ENCODE measurements at places on chromosomes 1 and 21.

DNA sequence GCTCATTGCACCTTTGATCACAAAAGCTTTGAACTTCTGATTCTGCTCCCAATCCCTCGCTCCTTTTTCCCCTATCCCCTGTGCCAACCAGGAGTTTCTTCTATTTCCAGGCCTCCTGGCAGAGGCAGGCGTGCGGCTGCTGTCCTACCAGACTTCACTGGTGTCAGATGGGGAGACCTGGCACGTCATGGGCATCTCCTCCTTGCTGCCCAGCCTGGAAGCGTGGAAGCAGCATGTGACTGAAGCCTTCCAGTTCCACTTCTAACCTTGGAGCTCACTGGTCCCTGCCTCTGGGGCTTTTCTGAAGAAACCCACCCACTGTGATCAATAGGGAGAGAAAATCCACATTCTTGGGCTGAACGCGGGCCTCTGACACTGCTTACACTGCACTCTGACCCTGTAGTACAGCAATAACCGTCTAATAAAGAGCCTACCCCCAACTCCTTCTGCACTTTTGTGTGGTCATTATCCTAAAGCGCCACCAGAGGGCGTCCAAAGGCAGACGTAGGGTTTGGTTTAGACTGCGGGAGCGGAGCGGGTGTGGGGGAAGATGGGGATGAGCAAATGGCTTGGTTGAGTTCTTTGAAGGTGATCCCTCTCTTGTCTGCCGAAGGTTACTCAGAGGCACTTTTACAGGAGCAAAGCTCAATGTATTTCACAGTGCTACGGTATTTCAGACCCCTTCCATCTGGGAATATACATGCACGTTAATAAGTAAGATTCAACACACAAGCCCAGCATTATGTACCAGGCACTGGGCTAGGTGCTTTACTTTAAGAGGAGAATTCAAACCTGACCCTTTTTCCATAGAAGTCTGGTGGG is 24.7 kb downstream of the HMGCS2 start:
- DNase-seq: no peak

DNA sequence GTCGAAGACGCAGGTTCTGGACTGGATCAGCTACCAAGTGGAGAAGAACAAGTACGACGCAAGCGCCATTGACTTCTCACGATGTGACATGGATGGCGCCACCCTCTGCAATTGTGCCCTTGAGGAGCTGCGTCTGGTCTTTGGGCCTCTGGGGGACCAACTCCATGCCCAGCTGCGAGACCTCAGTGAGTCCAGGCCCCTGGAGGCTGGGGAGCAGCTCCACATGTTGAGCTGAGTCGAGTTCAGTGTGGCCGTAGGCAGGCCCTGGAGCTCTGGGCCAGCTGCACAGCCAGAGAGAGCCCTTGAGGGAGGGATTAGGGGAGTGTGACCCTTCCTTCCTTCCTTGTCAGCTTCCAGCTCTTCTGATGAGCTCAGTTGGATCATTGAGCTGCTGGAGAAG is 1.6 kb downstream of the ELF3 start:
- DNase-seq: no peak

GRCh38 chr1:210935905-210936304 is 198.0 kb downstream of the KCNH1 start:
- no peak for DNase-seq

DNA sequence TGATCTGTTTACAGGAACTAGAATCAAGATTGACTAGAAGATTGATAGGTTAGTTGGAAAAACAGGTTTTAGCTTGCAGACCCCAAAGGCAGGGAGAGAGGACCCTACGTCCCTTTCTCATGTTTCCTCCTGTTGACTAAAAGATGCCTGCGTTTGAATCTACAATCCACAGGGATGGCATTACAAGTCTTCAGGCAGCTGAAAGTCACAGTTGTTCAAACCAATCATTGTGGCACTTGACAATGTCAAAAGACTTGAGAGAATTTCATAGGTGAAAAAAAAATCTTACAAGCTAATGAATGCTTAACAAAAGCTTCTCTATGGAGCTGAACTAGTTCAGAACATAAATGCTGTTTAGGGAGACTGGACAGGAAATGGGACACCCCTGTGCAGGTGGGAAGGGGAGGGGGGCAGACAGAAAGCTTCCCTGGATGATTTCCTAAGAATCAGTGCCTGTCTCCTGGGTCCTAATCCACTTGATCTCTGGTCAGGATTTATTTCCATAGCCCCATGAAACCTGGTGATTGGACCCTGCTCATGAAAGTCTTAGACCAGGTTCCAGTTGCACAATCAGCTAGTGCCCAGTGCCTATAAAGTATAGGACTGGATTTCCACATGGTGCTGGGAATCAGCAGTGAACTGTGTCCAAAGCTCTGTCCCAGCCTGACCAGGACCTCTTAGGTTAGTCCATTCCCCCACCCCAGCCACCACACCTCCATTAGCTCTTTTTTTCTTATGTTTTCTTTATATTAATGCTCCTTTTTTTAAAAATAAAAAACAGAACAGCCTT is 91.6 kb upstream of the BCAR3 start:
- no peak for DNase-seq

- DNase-seq: no peak
Observed at GRCh38 chr21:29654203-29654602, 285.6 kb downstream of the GRIK1 start.

- no peak for DNase-seq
Observed at GRCh38 chr21:16117331-16117730, 387.5 kb downstream of the USP25 start.

GRCh38 chr1:163866564-163866963 is 544.8 kb downstream of the NUF2 start:
- no peak for DNase-seq

GRCh38 chr1:6358144-6358624 is 35.4 kb downstream of the ACOT7 start:
- DNase-seq: peak; percentile 29

- no peak for DNase-seq
Observed at GRCh38 chr1:215022741-215023141, 59.8 kb upstream of the KCNK2 start.

DNA sequence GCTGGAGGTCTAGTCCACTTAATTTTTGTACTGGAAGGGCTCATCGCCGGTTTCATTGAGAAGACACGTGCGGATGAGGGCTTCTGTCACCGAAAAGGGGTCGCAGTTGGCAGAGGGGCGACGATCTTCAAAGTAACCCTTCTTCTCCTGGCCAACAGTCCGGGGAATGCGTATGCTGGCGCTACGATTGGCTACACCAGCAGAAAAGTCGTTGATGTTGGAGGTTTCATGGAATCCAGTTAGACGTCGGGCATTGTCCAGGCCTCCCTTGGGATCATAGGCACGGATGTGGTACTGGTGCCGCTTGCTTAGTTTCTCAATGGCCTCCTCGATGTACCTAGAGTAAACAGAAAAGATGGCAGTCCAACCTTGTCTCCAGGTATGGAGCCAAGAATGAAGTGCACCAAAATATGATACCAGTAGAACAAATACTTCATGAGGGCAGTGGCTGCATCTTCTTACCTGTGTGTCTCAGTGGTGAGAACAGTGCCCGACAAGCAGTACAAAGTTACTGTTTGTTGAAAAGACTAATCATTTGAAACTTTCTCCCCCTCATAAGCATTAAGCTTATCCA is 7.1 kb downstream of the GLUL start:
- DNase-seq: no peak

DNA sequence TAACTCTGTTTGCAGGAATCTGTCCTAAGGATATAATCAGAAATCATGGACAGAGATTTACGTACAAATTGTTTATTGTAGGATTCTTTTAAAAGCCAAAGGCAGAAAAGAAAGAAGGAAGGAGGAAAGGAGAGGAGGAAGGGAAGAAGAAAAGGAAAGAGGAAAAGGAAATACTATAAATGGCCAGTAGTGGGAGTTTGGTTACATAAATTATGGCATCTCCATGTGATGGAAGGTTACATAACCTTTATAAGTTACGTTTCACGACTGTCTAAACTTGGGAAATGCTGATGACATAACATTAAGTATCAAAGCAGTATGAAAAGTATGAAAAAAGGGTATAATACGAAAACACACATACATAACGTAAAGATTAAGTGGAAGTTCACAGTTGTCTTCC is 39.0 kb downstream of the SMYD2 start:
- DNase-seq: no peak

DNA sequence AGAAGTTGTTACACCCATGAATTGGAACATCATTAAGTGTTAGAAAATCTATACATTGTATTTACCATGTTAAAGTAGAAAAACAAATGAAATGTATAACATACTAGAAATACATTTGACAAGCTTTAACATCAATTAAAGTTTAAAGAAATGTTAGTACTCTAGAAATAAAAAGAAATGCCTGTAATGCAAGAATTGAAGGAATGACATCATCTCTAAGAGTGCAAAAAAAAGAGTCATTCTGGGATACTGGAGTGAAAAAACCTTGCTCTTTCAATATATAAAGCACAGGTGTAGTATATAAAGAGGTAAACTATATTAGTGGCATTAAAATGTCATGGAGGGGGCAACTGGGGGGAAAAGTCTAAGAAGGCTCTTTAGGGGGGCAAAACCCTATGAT is 210.8 kb upstream of the PLD5 start:
- no peak for DNase-seq

DNA sequence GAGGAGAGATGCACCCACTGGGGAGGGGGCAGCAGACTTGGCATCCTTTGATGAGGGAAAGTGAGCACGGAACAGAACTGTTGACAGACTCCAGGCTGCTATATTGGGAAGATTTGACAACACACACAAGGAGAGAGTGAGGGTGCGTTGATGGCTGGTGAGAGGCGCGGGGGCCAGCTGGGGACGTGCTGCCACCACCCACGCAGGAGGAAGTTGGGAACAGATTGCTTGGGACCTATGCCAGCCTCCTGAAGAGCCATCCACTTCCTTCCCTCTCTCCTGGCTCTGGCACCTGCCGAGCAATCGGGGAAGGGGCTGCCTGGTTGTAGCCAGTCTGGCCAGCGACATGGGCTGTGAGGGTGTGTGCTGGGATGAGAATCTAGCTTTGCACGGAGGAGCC is 223.7 kb upstream of the CSF3R start:
- no peak for DNase-seq

DNA sequence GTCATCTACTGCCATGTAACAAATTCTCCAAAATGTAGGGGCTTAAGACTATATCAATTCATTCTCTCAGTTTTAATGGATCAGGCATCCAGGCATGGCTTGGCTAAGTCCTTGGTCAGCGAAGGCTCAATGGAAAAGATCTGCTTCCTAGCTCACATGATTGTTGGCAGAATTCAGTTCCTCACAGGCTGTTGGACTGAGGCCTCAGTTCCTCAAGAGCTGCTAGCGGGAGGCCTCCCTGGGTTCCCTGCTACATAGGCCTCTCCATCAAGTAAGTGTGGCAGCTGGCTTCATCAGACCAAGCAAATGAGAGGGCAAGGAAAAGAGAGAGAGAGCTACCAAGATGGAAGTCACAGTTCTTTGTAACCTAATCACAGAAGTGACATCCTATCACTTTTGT is 19.6 kb upstream of the EYA3 start:
- no peak for DNase-seq

- no peak for DNase-seq
Observed at GRCh38 chr1:78918157-78918556, 88.4 kb downstream of the ADGRL4 start.

DNA sequence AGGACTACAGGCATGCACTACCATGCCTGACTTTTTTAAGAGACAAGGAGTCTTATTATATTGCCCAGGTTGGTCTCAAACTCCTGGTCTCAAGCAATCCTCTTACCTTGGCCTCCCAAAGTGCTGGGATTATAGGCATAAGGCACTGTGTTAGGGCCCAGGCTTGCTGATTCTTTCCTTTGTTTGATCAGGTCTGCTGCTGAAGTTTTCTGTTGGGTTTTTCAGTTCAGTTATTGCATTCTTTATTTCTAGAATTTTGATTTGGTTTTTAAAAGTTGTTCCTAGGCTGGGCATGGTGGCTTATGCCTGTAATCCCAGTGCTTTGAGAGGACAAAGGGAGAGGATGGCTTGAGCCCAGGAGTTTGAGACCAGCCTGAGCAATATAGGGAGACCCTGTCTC is 47.9 kb downstream of the C4BPA start:
- no peak for DNase-seq

DNA sequence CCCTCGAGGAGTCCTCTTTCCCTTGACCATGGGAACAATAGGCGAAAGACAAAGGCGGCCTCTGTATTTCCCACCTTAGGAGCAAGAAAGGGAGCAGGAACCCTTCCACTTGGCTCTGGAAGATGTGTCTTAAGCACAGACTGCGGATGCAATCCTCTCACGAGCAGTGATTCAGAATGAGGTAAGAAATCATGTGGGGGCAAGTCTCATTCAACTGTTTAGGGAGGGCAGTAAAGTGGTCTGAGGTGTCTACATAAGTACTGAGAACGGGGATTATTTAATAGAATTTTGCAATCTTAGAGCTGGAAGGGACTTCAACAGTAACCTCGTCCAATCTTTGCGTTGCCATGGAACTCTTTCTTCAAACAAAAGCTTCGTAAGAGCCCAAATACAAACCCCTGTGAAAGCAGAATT is 1.6 kb upstream of the DYRK3 start:
- DNase-seq: no peak

DNA sequence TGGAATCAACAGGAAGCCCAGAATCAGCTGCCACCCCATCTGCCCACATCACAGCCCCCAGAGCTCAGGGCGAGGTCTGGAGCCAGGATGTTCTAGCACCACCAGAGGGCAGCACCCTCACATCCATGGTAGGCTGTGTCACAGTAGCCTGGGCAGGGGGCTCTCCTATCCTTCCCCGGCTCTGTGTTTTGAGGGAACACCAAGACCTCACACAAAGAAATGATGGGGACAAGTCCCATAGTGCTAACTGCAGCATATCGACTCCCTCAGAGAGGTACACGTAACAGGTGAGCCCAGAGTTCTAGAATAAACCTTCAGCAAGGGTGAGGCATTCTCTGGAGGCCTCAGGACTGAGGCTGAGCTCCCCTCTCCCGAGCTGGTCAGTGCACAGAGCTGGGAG is 2.3 kb upstream of the KCNC4 start:
- DNase-seq: peak; percentile 68

- no peak for DNase-seq
Observed at GRCh38 chr1:203704120-203704519, 60.9 kb upstream of the LAX1 start.

GRCh38 chr1:8560611-8561544 is 243.0 kb downstream of the SLC45A1 start:
- DNase-seq: peak; percentile 46

- no peak for DNase-seq
Observed at GRCh38 chr1:93207211-93207610, 26.7 kb downstream of the CCDC18 start.

GRCh38 chr1:241590719-241591118 is 49.5 kb downstream of the CHML start:
- DNase-seq: no peak

- DNase-seq: no peak
Observed at GRCh38 chr21:43694437-43695079, 24.4 kb upstream of the PDXK start.

- DNase-seq: no peak
Observed at GRCh38 chr1:158179301-158180041, 1.2 kb upstream of the CD1D start.

GRCh38 chr1:174479281-174479680 is 31.5 kb downstream of the GPR52 start:
- no peak for DNase-seq
